ENCODE measurements at places on chromosomes 1 and 21.

- DNase-seq, result no peak
These were observed 57.2 kb downstream of the TNN start for GRCh38 chr1:175124861-175125260.

GRCh38 chr1:104463126-104463697 is 713.5 kb downstream of the AMY1C start:
- DNase-seq, result no peak

- no peak for DNase-seq
These were observed 85.0 kb upstream of the KCTD3 start for GRCh38 chr1:215482079-215482478.

- no peak for DNase-seq
These were observed 9.0 kb downstream of the FMO5 start for GRCh38 chr1:147216124-147216523.

GRCh38 chr1:75396745-75397144 is 214.2 kb downstream of the SLC44A5 start:
- no peak for DNase-seq

DNA sequence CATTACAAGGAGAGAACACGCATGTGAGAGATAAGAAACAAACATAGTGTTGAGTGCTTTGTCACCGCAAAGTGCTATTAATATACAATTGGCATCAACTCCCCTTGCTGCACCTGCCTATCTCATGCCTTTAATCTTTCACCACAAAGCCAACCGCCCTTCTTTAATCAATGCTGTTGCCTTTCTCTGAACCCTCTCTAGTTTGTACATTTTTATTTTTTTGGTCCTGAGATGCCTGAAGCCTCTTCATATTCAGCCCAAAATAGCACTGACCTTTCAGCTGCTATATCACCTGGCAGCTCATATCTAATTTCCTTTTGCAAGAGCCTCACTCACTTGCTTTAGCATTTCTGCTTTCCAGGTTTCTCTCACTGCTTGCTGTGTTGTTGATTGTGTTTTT is 504.7 kb downstream of the NUF2 start:
- no peak for DNase-seq

DNA sequence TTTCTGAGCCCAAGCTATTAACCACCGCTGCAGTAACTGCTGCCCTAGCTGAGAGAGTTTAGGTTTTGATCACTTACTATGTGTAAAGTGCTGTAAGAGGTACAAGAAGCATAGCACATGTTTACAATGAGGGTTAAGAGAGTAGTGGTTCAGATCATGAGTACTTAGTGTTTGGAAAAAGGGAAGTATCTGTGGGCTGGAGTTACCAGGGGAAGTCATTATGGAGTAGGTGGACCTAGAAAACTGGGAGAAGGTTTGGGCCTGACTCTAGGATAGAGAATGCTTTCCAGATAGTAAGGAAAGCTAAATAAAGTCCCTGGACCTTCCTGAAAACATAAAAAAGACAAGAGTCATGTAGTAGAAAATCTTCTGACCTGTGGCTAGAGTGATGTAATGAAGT is 149.6 kb upstream of the PLXNA2 start:
- DNase-seq, result no peak

DNA sequence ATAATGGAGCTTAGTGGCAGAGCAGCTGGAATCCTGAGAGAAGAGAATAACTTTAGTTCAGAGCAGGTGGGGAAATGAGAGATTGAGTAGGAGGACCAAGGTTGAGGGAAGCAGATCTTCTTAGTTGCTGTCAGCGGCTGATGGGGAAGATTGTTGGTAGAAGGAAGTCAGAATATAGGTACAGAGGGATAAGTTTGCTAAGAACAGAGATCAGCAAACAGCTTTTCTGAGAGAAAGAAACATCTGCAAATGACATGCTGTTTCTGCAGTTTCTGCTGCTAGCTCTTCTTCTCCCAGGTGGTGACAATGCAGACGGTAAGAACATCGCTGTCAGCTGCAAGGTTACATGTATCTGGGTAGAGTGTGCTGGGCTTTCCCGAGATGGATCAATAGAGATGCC is at the start of gene CD1C:
CD1C (plus strand) TSS at position 113 of the 400 bp plus-strand sequence; CDS start at position 255, 142 bp downstream.
- no peak for DNase-seq

DNA sequence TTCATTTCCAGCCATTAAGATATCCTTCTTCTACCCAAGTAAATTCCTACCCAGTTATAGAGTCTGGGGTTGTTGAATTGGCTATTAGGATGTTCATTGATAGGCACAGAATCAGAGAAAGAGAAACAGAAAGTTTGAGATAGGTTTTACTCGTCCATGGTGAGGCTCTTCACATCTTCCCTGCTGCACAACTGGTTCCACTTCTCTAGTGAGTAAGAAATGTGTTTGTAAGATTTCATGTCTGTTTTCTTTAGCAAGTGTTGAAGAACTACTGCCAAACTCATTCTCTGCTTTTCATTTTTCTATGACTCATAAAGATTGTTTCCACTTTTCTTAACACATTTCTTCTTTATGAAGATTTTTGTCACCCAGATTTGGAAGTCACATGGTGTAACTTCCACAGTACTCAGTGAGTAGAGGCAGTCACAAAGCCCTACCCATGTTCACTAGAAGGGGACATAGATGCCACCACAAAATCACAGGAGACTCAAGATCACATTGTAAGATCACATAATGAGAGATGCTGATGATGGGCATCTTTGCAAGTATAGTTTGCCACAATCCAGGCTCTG is 152.3 kb downstream of the SNX7 start:
- DNase-seq, result no peak

GRCh38 chr1:162349635-162350330 is 26.9 kb downstream of the SPATA46 start:
- no peak for DNase-seq

DNA sequence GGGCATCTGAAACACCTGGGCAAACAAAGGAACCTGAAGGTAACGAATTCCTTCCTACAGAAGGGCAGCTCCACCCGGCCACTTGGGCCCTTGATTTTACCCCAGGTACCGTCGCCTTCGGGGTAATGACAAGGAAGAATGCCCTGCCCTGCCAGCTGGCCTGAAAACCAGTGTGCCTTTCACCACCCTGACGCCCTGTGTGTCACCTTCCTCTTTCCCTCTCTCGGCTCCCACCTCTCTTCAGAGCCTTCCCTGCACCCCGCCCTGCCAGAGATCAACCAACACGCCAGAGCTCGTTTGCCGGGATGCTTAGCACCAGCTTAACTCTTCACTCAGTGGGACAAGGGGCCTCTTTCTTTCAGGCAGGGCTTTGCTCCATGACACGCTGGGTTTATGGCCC is 86.0 kb downstream of the SIM2 start:
- DNase-seq, result no peak

DNA sequence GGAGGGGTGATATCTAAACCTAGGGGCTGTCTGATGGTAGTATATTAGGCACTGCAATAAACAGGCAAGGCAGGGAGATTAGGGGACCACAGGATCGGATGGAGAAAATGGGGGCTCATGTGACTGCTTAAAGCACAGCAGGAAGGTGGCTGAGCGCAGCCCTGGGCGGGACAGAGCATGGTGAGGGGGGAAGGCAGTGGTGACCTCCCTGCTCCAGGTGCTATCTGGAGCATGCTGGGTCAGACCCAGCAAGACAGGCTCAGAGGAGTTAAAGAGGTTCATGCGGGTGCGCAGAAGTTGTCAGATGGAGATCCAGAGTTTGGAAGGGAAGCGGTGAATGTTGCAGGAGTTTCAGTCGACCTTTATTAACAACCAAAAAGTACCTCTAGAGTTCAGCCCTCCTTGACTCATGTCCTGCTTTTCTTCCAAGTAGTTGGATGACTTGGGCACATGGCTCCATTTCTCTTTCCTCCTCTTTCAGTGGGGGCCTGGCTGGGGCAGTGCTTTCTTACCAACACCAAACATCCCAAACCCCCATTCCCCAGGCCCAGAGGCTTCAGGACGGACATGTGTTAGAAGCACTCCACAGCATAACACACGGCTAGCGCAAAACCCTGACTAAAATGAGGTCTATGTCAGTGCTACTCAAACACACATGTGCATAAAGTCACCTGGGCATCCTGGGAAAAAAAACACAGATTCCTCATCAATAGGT is 41.5 kb downstream of the CAPN9 start:
- DNase-seq, result no peak

GRCh38 chr1:109895720-109896504 is 14.7 kb upstream of the CSF1 start:
- peak; percentile 25 for DNase-seq

DNA sequence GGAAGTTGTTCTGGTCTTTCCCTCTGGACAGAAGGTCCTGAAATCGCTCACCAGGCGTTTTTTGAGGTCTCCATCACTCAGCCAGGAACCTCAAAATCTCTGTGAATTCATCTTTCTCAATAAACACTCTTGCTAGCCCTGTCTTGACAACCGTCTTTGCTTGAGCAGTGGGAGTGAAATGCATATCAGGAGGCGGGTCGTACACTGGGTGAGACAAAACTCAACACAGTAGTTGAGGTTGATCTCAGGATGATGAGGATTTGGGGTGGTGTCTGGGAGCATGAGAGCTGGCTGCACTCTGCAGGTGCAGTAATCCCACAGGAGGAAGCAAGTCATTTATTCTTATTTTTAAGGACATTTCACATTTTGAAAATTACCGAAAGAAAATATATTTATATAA is 1.9 kb downstream of the GPR25 start:
- no peak for DNase-seq

- DNase-seq, result no peak
These were observed 97.1 kb downstream of the SIK1 start for GRCh38 chr21:43329711-43330269.

- no peak for DNase-seq
These were observed 40.6 kb upstream of the RAB4A start for GRCh38 chr1:229230140-229230892.

- DNase-seq, result no peak
These were observed 24.4 kb downstream of the SZRD1 start for GRCh38 chr1:16391411-16391810.

- no peak for DNase-seq
These were observed 263.7 kb upstream of the SGIP1 start for GRCh38 chr1:66270119-66270812.

- DNase-seq, result no peak
These were observed 390.9 kb upstream of the ADGRL2 start for GRCh38 chr1:81409780-81410274.

GRCh38 chr1:222772996-222773379 is 36.0 kb downstream of the FAM177B start:
- DNase-seq, result peak; percentile 1

DNA sequence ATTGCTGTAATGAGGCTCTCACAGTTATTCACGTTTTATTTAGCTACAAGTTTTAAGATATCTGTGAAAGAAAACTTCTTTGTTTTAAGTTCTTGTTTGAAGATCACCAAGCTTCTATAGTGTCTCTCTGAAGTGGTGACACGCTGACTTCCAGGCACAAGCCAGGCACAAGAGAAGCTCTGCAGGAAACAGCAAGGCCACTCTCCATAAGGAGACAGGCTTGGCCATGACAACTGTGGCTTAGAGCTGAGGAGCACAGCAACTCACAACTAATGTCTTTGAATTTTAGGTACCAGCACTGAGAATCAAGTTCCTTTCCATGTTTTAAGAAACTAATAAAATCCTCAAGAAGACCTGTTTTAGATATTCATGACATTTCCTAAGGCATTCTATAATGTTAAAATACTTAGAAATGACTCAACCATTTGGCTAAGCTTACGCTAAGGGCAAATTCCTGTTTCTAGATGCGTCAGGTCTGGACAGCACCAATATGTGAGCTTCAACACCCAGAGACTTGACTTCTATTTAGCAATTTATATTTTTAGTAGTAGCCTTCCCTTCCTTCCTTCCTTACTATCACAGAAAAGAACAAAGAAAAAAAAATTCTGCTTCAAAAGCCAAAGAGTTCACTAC is 40.2 kb downstream of the APP start:
- DNase-seq, result no peak

GRCh38 chr1:6260433-6260934 is 414 bp downstream of the GPR153 start:
- DNase-seq, result no peak

DNA sequence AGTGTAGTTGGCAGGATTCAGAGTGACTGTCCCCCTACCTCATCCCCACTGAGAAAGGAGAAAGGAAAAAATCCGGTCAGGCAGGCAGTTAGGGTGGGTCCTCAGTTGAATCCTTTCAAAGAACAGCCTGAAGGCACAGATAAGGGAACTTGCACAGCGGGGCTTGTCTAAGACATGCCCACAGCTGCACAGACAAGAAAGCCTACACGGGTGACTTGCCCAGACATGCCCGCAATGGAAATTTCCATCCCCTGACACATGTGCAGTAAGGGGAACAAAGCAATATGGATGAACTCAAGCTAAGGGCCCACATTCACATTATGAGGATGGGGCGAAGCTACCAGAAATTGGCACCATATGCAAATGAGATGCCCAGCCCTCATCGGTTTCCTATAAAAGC is 82.5 kb downstream of the DESI2 start:
- no peak for DNase-seq

- DNase-seq, result no peak
These were observed 21.0 kb downstream of the EDN2 start for GRCh38 chr1:41463516-41463915.

- no peak for DNase-seq
These were observed 15.2 kb downstream of the PTPRF start for GRCh38 chr1:43545695-43546387.

DNA sequence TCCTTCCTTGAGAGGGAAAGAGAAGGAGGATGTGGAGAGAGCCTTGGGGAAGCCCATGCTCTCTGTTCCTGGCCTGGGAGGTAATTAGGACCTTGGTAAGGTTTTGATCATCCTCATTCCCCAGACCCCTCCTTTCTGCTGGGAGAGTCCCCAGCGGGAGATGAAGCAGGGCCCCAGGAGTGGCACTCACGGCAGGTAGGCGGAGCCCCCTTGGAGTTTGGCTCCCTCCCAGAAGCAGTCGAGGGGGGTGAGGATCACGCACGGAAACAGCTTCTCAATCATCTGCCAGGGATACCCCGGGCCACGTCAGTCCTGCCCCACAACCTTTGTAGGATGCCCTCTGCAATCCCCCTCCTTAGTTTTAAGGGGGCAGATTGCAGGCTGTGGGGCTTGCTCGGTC is 11.5 kb downstream of the PTCH2 start:
- no peak for DNase-seq

- DNase-seq, result no peak
These were observed 196.7 kb upstream of the DAB1 start for GRCh38 chr1:57620605-57621004.

GRCh38 chr1:172638885-172639831 is 19.7 kb upstream of the FASLG start:
- DNase-seq, result peak; percentile 69

GRCh38 chr1:212554401-212554800 is 54.2 kb upstream of the ATF3 start:
- DNase-seq, result no peak

GRCh38 chr1:41739061-41739955 is 179.4 kb downstream of the HIVEP3 start:
- DNase-seq, result peak; percentile 86

DNA sequence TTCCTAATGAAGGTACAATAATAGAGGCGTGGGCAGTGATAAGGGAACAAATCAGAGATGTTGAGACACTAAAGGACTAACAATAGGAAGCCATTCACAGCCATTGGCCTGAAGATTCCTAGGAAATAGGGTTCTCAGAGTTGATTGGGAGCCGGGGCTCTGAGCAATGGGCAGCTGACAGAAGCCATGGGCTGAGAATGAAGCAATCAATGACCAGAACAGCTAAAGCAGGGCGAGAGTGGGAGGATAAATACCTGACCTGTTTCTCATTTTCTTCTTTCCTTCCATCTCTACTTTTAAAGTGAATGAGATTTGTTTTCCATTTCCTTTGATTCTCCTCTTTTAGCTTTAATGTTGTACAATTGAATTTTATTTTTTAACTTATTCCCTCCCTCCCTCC is 774.7 kb upstream of the ADGRL4 start:
- DNase-seq, result no peak

GRCh38 chr1:203307641-203308126 is 2.4 kb downstream of the BTG2 start:
- peak; percentile 50 for DNase-seq

All from CD4-positive, alpha-beta T cell treated with Interleukin-17A for 1 hour (primary cell).